Tibial nerve (tissue), 4 donors: ENCODE measurements at places on chromosomes 1 and 21. TPM values are rescaled to one million over a fixed set of nuclear protein-coding genes. Genes with fewer than 3 reads are reported as not detected.
A peak's percentile ranks its signal among the peaks of the same experiment; 100 is the strongest.

- H3K4me3 ChIP-seq, result no peak overlapping the region
- H3K27ac ChIP-seq, result peak overlapping the region; percentile 78
- no peaks in the 10 kb centered on the region for H3K27me3 ChIP-seq
- no peak for DNase-seq
Measured at GRCh38 chr1:192538407-192539296, 36.9 kb upstream of the RGS1 start.

DNA sequence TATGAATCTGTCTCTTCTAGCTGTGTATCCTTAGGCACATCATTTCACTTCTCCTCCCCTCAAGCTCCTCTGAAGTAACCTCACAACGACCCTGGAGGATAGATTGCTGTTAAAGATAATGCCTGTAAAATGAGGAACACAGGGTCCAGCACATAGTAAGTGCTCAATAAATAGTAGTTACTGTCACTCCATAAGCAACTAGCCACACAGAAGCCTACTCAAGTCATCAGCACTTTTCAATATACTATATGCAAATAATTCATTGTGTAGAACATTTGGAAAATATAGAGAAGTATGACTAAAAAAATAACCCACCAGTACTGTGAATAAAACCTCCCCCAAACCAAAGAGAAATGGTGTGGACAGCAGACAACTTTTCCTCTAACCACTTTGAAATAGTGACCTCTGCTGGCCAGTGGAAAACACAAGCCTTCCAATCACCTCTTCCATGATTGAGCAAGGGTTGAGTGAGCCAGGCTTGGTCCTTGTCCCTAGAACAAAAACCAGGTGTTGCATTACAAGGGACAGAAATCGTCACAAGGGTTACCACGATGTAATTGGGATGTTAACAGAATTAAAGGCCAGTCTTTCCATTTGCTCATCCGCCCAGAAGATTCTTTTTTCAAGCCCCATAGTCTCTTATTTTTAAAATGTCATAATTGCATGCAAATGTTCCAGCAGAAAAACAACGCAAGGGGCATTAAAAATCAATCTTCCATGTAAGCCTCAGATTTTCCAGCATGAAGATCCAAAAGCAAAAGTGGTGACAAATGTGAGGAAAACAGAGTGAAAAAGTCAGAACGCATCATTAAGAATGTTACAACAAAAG lies 15.7 kb upstream of the GLIS1 start:
- DNase-seq, result no peak
- H3K4me1 ChIP-seq, result no peaks in the 10 kb centered on the region
- H3K36me3 ChIP-seq, result no peaks in the 10 kb centered on the region
- no peak overlapping the region for H3K27ac ChIP-seq
- no peaks in the 10 kb centered on the region for H3K27me3 ChIP-seq

GRCh38 chr1:37083603-37084002 lies 49.3 kb upstream of the GRIK3 start:
- no peak overlapping the region for H3K4me3 ChIP-seq
- peaks cover 6% of the 10 kb centered on the region for H3K4me1 ChIP-seq
- no peaks in the 10 kb centered on the region for H3K36me3 ChIP-seq
- H3K27ac ChIP-seq, result peak overlapping the region; percentile 51
- no peaks in the 10 kb centered on the region for H3K27me3 ChIP-seq

DNA sequence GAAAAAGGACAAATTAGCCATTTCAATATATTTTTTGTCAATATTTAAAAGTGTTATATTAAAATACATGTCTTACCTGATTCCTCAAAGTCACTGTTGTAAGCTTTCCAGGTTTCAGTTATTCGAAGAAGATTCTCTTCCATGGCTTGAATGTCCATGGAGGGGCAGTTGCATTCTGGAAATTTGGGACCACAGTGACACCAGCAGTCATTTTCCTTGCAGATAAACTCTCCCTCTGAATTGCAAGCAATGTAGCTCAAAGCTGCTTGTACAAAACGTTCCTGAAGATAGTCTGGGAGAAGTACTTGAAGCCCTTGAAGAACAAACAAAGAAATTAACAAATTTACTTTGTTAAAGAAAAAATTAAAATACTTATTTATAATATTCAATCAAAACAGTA lies 251.7 kb downstream of the BRINP3 start:
- no peaks in the 10 kb centered on the region for H3K4me1 ChIP-seq
- H3K27me3 ChIP-seq, result no peaks in the 10 kb centered on the region
- DNase-seq, result no peak
- H3K27ac ChIP-seq, result no peak overlapping the region
- H3K4me3 ChIP-seq, result no peak overlapping the region
- no peaks in the 10 kb centered on the region for H3K36me3 ChIP-seq

The TFF2 gene
- not detected for total RNA-seq

The EDARADD gene
- total RNA-seq, result 0.66 TPM

The KRTAP21-2 gene
- total RNA-seq, result not detected

The VSIG8 gene
- not detected for total RNA-seq

The PAQR6 gene
- 44.6 TPM for total RNA-seq
